NCI-H187 (cell line): ENCODE measurements at places on chromosomes 1 and 21.

DNA sequence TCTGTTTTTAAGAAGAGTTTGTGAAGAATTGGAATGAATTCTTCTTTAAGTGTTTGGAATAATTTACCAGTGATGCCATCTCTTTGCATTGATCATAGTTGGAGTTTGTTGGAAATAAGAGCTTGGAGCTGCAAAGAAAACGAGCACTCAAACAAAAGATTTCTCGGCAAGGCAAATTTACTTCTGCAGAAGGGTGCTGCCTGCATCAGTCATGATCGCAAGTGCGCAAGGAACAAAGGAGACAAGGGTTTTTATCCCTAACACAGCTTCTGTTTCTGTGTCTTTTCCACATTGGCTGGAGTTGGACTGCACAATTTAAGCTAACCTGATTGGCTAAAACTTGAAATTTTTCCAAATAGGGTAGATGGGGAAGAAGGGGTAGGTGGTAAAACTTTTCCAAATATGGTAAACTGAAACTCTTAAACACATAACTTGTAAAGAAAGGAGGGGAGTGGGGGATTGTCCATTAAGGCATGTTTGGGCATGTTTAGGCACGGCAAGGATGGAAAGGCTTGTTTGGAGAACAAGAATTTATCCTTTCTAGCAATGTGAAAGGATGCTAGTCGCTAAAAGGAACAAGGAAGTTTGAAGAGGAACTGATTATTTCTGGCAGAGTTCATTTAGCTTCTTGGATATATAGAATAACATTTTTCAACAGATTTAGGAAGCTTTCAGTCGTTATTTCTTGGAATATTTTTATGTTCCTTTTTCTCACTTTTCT is 3.5 kb upstream of the AADACL4 start:
- no peak for DNase-seq

- no peak for DNase-seq
These were observed 222.3 kb downstream of the TPR start for GRCh38 chr1:186152620-186153239.

DNA sequence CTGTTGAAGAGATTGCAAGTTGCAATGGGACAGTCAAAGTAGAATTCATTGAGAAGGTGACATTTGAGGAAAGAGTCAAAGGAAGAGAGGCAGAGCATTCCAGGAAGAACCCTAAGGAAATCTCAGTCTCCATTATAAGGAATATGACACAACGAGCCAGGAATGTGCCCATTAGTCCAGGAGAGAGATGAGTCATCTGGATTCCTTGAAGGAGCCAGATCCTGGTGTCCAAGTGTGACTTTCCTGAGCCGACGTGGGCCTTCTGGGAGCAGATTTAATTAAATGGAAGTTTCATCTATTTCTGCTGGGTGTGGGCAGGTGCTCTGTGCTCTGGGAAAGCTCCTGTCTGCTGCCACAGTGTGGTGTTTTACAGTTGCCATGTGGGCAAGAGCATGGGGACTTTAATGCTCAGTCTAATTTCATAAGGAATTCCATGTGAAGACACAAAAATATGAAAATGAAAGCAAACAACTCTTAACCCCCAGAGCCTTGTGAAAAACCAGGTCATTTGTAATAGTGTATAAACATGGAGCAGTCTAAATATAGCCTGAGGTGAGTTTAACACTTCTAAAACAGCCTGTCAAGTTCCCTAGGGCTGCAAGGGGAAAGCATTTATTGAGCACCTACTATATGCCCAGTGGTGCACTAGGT is 111.4 kb upstream of the ARTN start:
- DNase-seq, result no peak

GRCh38 chr21:41108668-41109585 is 59.0 kb upstream of the BACE2 start:
- DNase-seq, result no peak

GRCh38 chr21:38467374-38467773 is 30.9 kb downstream of the ERG start:
- no peak for DNase-seq

DNA sequence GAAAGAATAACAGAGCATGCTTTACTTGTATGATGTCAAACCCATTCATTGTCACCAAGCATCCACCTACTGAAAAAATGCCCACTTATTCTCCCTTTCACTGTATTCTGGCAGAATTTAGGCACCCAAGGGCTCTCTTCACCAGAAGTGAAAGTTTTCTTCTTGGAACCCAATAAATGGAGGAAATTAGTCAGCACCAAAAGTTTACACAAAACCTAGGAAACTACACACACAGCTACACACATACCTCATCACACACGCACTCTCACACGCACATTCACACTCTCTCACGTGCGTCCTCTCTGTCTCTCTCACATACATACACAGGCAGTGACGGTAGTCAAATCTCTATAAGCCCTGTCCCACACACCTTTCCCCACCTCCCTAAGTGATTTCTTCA is 37.6 kb downstream of the MCOLN2 start:
- DNase-seq, result no peak

- no peak for DNase-seq
These were observed 5.7 kb downstream of the VANGL1 start for GRCh38 chr1:115647507-115647906.

DNA sequence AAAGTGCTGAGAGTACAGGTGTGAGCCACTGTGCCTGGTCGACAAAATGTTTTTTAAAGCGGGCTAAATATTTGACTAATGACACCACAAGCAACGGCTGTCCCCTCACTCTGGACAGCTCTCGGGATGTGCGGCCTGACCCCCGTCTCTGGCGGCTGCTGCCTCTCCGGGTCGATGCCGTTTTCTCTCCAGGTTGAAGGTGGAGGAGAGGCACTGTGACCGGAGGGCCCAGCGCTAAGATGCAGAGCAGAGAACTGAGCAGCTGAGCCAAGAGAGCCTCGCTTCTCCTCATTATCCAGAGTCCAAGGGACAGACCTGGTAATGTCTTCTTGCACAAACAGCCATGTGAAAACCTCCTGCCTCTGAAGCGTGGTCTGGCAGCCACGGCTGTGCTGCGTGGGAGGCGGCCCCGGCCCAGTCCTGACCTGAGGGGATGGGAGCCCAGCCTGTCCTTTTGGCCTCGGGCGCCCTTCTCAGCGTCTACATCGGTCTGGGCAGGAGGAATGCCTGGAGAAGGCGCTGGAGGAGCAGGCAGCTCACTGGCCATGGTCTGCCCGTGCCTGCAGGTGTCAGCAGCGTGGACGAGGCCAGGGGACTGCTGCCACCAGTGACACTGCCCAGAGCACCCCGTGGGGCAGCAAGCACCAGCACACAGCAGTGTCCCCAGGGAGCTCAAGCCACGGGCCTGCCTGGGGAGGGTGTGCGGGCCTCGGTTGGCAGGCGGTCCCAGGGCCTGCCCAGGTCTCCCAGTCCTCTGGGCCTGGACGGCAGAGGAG is 10.3 kb downstream of the MORN1 start:
- DNase-seq, result no peak

GRCh38 chr1:53409233-53409632 is 50.0 kb upstream of the DMRTB1 start:
- DNase-seq, result no peak

DNA sequence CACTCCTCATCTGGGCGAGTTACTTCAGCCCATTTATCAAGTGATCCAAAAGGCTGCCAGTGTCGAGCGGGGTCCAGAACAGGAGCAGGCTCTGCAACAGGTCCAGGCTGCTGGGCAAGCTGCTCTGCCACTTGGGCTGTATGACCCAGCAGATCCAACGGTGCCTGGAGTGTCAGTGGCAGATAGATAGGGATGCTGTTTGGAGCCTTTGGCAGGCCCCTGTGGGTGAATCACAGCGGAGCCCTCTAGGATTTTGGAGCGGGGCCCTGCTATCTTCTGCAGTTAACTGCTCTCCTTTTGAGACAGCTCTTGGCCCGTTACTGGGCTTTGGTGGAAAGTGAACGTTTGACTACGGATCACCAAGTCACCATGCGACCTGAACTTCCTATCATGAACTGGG is 7.5 kb downstream of the MMEL1 start:
- no peak for DNase-seq

GRCh38 chr1:28045777-28046176 is 42.6 kb downstream of the EYA3 start:
- no peak for DNase-seq

GRCh38 chr1:15764890-15765289 is 6.3 kb downstream of the FBLIM1 start:
- no peak for DNase-seq

GRCh38 chr1:209367061-209367772 is 216.3 kb upstream of the CAMK1G start:
- no peak for DNase-seq

DNA sequence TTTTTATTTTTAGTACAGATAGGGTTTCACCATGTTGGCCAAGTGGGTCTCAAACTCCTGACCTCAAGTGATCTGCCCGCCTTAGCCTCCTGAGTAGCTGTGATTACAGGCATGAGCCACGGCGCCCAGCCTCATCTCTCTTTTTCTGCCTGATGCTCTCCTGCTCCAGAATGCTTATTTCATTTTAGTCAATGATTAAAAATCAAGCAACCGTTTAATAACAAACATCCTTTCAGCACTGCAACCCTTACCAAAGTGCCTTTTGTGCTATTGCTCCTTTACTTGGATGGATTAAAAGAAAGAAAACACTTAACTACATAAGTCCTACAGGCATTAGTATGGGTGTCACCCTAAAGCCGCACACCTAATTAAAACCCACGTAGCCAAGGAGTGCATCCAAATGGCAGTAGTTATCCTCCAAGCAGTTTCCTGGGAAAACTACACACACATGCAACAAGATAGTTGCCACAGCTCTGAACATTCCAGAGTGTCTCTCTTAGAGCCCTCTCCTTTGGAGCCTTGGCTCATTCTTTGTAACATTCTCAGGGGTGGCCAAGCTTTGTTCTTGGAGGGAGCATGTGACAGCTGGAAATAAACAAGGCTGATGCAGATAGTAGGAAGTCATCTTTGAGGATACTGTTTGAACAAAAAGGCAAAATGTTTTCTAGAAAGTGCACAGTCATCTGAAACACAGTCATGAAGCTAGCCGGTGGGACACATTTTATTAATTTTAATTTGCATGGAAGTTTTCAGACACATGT is 51.2 kb downstream of the KCNJ15 start:
- no peak for DNase-seq

GRCh38 chr1:156655904-156656516 is 14.1 kb downstream of the BCAN start:
- no peak for DNase-seq

DNA sequence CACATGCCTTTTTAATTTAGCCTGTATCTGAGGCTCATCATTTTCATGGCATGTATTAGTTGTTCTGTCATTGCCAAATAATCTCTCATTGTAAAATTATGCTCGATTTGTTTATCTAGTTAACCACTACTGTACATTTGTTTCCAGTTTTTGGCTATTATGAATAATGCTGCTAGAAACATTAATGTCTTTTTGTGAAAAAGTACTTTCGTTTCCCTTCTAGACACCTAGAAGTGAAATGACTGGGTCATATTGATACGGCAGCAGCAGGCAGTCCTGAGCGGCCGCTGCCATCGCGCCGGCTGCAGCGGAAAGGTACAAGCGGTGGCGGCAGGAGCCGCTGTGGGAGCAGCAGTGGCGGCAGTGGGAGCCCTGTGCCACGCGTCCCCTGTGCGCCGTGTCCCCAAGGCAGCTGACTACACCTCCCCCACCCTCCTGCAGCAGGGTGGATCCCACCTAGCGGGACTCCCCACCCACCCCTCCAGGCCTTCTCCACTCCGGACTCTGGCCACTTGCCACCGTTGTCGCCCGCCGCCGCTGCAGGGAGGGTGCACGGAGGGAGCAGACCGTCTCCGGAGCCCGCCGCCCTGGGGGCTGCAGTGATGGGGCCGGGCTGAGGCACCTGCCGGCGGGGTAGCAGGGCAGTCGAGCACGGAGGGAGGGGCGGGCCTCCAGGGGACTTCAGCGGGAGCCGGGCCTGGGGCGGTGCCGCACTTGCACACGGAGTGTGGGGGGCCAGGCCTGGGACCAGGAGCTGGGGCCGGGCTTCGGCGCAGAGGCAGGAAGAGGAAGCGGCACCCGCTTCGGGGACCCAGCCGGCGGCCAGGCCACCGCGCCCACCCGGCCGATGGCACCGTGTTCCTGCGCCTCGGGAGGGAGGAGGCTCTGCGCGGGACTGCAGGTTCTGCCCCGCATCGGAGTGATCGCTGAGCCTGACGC is 66.8 kb upstream of the RGS7 start:
- no peak for DNase-seq

DNA sequence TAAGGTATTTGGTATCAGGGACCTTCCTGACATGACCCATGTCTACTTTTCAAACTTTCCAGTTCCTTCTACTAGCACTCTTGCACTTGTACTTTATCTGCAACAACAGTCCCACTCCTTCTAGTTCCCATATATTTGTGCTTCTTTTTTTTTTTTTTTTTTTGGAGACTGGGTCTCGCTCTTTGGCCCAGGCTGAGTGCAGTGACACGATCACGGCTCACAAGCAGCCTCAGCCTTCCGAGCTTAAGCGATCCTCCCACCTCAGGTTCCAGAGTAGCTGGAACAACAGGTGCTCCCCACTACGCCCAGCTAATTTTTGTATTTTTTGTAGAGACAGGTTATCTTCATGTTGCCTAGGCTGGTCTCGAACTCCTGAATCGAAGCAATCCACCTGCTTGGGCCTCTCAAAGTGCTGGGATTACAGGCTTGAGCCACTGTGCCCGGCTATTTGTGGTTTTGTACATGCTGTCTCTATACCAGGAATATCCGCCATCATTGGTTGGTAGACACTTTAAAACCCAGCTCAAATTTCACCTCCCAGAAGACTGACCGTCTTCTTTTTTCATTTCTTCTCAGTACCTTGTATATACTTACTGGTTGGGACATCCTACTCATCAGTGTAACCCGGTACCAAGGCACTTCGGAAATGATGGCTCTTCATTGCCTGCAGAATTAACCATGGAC is 1.1 kb downstream of the ZMYM1 start:
- no peak for DNase-seq

GRCh38 chr21:33021150-33021549 is 4.6 kb upstream of the OLIG2 start:
- no peak for DNase-seq

- no peak for DNase-seq
These were observed 590.6 kb downstream of the NUF2 start for GRCh38 chr1:163912170-163912884.

DNA sequence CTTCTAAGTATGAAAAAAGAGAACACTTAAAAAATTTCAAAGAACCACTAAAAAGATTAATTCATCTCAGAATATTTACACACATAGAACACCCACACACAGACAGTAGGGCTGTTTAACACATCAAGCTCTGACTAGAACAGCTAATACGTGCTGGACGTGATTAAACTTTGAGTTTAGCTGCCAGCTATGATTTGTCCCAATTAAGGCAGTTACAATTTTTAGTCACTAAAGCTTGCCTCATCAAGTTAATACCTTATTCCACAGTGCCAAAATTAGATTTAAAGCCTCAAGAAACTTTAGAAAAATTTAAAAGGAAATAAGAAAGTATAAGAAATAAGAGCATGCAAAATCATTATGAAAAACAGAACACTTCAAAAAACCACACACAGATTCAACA is 18.9 kb downstream of the SLC16A1 start:
- DNase-seq, result no peak

DNA sequence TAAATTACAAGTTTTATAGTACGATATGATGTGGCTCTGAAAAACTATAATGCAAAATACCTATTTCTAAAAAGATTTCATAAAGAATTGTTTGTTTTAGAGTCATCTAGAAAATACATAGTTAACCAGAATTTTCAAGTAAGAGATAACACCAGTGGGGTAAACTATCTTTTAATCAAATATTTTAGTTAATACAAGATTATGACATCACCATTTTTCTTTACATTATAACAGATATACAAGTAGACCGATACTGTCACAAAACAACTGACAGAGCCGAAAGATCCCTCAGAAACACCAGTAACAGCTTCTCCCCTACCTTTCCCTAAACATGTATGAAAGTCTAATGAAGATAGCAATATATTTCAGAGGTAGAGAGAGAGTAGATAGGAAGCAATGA is 54.2 kb downstream of the EPS15 start:
- DNase-seq, result no peak
